Hematopoietic multipotent progenitor cell (in vitro differentiated cells): ENCODE measurements at places on chromosomes 2 and 18.

GRCh38 chr2:220835583-220835982 is 736.5 kb downstream of the EPHA4 start:
- no peak for DNase-seq

GRCh38 chr18:61544178-61544577 is 210.9 kb downstream of the CDH20 start:
- no peak for DNase-seq

- no peak for DNase-seq
Measured at GRCh38 chr2:108934583-108935245, 54.3 kb downstream of the EDAR start.

GRCh38 chr2:71466301-71467179 is 13.2 kb downstream of the DYSF start:
- no peak for DNase-seq

GRCh38 chr2:181054843-181055242 is 74.4 kb downstream of the UBE2E3 start:
- no peak for DNase-seq

- DNase-seq: no peak
Measured at GRCh38 chr2:183903026-183903425, 695.3 kb upstream of the ZNF804A start.

DNA sequence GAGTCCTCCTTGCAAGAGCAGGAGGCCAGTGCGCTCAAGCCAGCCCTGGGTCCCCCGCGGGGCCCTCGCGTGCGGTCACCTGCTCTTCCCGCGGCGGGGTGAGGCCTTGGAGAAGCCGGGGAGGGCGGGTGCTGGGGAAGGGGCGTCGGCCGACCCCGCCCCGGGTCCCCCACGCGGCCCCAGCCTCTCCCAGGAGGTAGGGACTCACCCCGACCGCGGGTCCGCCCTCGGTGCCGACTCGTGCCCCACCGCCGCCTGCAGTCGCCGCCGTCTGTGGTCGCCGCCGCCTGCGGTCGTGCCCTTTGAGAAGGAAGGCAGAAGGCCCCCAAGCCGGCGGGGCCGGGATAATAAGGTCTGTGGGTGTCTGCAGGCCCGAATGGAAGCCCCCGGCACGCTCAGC is 32.7 kb downstream of the SERPINB8 start:
- DNase-seq: no peak

- DNase-seq: no peak
Measured at GRCh38 chr2:188798159-188798558, 176.0 kb upstream of the COL3A1 start.

DNA sequence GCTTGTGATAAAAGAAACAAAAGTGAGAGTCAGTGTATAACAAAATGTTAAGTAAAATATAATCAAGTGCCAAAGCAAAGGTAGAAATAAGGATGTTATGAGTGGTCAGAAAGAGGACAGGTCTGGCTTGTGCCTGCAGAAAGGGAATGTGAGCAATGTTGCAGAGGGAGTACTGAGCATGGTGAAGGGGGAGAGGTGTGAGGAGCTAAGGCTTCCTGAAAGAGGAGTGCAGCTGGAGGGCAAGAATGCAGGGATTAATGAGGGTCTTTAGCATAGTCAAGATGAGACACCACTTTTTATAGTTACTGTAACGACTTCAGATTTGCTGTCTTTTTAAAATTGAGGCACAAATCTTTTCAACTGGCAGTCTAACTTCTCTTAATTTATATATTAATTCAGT is 22.0 kb upstream of the FIGN start:
- no peak for DNase-seq

GRCh38 chr18:36780748-36781147 is 48.1 kb downstream of the TPGS2 start:
- DNase-seq: no peak

DNA sequence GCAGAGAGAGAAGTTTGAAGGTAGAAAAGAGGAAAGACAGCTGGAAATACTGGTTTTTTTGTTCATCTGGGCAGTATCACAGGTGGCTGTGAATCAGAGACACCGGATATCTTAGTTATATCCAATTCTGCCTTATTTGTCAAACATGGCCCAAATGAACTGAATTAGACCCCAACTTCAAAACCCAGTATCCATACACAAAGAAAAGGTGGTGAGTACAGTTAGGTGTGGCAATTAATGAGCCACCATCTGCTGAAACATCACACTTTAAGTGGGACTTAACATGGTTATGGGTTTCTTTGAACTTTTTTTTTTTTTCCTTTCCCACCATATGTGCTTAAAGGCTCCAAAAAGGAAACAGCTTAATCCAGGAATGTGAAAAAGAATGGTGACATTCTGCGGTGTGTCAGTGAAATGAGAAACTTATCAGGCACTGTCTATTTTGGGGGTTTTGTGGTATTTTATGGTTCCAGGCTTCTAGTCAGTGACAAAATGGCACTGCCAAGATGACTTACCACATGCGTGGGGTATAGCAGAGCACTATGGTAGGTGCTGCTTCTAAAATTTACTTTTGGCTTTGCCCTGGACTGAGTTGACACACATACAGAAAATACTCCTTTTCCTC is 5.0 kb upstream of the TMEM178A start:
- no peak for DNase-seq

DNA sequence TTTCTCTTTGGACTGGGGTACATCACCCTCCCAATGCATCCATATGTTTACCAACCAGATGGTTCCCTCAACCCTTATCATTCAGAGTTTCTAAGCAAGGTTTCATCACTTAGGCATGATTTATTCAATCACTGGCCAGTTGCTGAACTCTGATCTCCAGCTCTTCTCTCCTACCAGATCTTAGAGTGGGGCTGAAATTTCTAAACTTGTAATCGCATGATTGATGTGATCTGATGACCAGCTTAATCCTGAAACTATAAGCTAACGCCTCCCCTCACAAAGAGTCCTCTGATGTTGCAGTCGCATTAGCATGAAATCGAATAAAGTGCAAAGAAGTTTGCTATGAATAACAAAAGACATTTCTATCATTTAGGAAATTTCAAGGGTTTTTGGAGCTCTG is 1082.0 kb downstream of the DPP10 start:
- no peak for DNase-seq

DNA sequence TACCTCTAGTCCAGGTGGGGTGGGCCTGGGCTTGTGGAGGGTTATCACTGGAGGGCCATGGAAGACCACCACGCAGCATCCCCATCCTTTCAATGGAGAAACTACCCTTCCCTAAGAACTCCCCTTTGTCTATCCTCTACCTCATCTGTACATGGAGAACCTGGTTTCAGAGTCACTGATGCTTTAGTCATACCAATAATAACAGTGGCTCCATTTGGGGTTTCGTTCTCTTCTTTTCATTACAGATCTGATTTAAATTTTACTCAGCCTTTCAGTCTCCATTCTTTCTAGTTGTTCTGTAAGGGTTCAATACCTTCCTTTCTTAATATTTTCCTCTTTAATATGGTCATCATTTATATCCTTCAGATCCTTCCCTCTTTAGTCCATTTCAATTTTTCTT is 54.6 kb upstream of the ZFP36L2 start:
- no peak for DNase-seq

DNA sequence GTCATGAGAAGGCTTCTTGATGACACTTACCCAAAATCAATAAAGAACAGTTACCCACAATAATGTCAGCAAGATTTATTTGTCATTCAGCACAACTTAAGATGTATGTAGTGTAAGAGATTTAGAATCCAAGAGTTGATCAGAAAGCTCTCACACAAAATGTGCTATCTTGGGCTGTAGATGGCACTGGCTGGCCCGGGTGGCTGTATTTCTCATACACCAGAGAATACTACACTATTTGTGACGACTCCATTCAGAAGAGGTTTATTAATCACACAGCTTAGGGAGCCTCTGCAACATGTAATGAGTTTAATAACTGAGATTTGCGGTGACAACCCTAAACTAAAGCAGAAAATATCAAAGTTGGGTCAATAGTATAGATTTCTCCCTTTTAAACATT is 530.4 kb upstream of the KLHL29 start:
- DNase-seq: no peak

- no peak for DNase-seq
Measured at GRCh38 chr2:170255137-170255536, 77.2 kb downstream of the MYO3B start.

DNA sequence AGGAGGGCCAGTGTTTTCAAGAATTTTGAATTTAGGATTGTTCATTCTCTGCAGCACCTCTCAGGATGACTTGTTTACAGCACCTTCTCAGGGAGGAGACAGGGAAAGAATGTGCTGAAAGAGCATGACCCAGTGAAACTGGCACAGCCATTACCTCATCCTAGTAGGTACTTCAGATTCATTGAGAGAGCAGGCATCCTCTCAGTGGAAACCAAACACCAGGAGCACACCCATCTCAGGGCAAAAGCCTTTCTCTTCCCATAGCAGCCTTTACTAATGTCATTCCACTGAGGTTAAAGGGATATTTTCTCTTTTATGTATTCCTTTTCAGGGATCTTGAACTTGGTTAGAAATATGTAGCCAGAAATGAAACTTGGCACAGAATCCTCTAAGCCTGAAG is 2.6 kb downstream of the MAP2 start:
- no peak for DNase-seq

DNA sequence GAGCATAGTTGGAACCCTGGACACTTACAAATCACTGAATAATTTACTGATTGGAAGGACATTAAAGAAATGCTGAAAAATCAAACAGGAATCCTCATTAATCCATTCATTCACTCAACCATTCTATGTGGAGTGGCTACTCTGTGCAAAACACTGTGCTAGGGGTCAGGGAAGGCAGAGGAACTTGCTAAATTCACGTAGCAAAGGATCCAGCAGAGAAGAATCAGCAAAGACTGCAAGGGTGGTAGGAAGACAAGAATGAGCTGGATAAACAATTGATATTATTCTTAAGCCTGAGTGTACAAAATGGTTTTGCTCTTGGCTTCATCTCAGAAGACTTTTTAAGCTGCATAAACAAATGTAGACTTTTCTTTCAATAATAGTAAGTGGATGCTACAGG is 164.3 kb upstream of the CAVIN2 start:
- DNase-seq: no peak

DNA sequence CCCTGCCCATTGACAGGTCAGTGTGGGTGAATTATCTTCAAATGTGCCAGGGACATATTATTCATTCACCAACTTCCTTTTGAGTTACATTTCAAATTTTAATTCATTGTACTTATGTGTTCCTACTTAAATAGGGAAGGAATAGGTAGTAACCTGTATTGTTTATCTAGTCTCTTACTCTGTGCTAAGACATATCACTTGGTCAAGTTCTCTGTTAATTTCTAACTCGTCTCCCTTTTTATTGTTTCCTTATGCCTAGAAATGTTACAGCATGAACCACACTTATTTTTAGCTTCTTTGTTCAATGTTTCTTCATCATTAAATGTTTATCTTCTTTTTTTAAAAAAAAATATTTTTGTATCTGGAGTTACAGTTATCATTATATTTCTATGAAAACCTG is 151.9 kb downstream of the HAUS1 start:
- no peak for DNase-seq

DNA sequence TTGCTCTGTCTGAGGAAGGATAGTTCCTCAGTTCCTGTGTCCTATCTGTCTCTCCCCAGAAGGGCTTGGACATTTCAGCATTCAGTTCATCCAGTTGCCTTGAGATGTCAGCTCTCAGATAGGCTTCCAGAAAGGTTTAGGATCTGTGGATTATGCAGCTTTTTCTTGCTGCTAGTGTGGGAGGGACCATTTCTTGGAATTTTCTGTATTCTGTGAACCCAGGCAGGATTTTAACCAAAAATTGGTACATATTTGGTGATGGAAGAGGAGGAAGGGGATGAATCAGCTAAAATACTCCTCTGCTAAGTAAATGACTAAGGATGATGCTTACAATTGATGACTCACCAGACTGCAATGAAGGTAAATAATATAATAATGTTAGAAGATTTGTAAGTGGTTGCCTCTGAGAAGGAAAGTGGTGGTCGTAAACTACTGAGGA is 58.6 kb upstream of the DOCK10 start:
- no peak for DNase-seq

DNA sequence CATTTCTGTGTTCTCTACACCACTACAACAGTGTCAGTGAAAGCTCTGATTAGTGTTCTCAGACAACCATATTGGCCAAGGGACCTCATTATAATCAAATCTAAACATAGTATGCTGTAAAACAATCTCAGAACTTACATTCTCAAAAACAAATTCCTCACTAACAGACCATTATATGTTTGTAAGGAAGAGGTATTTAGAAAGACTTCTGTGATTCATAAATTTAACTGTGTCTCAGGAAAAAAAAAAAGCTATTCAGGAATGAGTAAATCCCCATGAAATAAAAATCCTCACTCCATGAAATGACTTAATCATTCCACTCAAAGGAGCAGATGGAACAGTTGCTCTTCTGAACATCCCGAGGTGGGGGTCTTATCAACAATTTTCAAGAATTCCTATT is 413.0 kb downstream of the CDH2 start:
- DNase-seq: no peak

DNA sequence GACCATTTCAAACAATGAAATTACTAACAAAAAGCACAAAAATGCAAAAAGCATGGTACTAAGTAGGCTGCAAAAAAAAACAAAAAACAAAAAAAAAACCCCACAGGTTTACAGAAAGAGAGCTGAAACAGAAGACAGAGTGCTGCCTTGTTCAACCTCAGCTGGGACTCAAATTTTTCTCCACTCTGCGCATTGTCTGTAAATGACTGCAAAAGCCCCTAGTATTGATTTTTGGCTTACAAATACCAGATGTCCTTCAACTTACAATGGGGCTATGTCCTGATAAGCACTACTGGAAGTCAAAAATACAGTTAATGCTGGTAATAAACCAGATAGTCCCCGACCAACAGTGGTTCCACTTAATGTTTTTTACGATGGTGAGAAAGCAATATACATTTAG is 42.2 kb downstream of the UBE2E3 start:
- DNase-seq: no peak

DNA sequence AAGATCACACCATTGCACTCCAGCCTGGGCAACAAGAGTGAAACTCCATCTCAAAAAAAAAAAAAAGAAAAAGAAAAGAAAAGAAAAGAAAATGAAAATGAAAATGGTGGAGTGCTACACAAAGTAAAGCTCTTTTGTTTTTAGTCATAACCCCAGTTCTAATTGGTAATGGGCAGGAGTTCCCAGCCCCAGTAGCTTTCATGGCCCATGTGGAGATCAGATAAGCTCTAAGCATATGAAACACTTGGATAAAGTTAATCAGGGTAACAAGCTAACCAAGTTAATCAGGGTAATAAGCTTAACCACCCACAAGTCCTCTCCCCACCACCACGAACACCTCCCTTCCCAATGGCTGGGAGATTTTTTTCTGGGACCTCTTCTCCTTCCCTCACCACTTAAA is 240.8 kb downstream of the BCL11A start:
- DNase-seq: no peak

- DNase-seq: no peak
Measured at GRCh38 chr18:13290856-13291271, 72.3 kb downstream of the LDLRAD4 start.

DNA sequence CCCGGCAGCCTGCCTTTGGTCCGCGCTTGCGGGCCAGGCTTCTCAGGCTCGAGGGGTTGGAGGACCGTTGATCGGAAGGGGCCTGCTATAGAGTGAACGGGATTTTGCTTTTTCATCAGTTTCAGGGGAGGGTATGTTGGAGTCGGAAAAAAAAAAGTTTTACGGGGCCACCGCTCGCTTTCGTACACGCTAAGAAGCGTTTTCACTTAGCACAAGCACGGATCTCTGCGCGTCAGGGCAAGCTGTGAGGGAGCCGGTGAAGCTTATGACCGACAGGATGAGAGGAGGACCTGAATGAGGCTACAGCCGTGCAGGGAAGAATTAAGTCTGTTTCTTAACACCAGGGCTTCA is 443 bp downstream of the CPSF3 start:
- DNase-seq: no peak

GRCh38 chr2:241680827-241681599 is 5.6 kb downstream of the DTYMK start:
- no peak for DNase-seq

GRCh38 chr2:12918835-12919445 is 202.2 kb downstream of the TRIB2 start:
- DNase-seq: no peak
